ENCODE measurements at places on chromosomes 2 and 18. TPM values are rescaled to one million over a fixed set of nuclear protein-coding genes. Genes with fewer than 3 reads are reported as not detected.

DNA sequence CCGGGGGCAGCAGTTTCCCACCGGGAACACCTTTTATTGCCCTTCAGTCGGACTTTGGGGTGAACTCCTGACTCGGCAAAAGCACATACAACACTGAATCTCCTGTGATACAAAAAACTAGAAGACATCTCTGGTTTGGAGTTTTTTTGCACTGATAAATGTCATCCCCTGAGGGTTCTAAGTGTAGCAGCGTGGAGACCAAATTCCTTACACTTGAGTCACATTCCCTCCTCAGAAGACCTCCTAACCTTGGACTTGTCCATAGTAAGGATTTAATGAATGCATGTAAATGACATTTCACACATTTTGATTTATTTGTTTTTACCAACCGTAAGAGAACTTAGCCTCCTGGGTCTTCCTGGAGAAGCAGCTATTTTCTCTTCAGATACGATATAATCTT lies 54.0 kb upstream of the GPR45 start:
- DNase-seq = no peak

GRCh38 chr2:234249034-234249735 lies 198.7 kb downstream of the SPP2 start:
- no peak for DNase-seq

DNA sequence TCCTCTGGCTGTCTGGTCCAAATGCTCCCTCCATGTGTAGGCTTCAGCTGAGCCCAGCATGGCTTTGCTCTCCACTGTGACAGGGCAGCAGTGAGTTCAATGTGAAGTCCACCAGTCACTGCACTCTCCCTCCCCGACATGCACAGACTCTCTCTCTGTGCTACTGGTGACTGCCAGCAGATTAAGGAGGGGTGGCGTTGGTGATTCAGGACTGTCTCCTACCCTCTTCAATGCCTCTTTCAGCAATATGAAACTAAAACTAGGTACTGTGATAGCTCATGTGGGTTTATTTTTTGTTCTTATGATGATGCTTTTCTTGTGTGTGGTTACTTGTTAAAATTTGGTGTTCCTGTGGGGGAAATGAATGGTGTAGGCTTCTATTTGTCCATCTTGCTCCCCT lies 201.0 kb upstream of the RBMS1 start:
- no peak for DNase-seq

- DNase-seq = no peak
Measured at GRCh38 chr2:203437511-203437910, 97.6 kb downstream of the RAPH1 start.

GRCh38 chr2:122565364-122565763 lies 809.9 kb downstream of the TSN start:
- no peak for DNase-seq

TOGARAM2 gene
- 0.78 TPM for total RNA-seq

NDC80 gene
- 0.18 TPM for total RNA-seq

LYPD6 gene
- 0.25 TPM for total RNA-seq

Measured in left lobe of liver (tissue), 2 donors.